ENCODE measurements at places on chromosomes 2 and 18.

DNA sequence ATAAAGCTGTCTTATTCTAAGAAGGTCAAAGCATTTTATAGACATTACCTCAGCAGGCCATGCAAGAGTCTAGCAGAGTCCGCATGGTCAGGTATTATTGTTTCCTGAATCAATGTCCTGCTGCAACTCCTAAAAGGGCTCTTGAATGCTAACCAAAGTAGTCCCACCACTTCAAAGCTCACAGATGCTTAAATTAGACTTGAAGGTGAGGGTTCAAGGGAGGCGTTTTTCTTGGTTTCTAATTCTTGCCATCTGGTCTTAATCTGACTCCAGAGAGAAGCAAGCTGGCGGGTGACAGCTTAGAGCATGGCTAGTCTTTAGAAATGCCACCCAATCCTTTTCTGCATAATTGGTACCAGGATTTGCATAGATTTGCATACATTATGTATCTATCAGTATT is 226.3 kb downstream of the MREG start:
- no peak for DNase-seq

- no peak for DNase-seq
These were observed 118.5 kb upstream of the HDAC4 start for GRCh38 chr2:239519089-239519920.

- no peak for DNase-seq
These were observed 196.3 kb downstream of the CTIF start for GRCh38 chr18:48735080-48735676.

- DNase-seq, result no peak
These were observed 86.4 kb upstream of the ID2 start for GRCh38 chr2:8595428-8595805.

GRCh38 chr2:152222975-152223637 is 47.5 kb upstream of the STAM2 start:
- DNase-seq, result no peak

DNA sequence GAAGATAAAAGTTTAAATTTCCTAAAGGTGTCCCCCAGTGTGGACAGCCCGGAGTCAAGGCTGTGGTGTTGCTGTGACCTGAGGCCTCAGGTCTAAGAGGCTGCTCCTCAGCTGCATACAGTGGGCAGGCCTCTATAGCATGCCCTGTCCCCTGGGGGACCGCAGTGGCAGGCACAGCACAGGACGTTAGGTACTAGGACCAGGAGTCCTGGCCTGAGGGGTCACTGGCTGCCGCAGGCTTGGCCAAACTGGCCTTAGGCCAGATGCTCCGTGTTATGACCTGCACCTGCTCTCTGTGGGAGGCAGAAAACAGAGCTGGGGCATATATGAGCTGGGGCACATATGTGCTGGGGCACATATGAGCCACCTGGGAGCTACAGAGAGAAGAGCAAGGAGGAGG is 21.2 kb upstream of the MAL start:
- DNase-seq, result no peak

GRCh38 chr2:187878112-187878511 is 323.9 kb upstream of the TFPI start:
- no peak for DNase-seq

- no peak for DNase-seq
These were observed 2.2 kb downstream of the CNOT9 start for GRCh38 chr2:218570850-218571249.
